K562 (cell line): ENCODE measurements at places on chromosomes 7 and 10.

- DNase-seq: no peak
Measured at GRCh38 chr10:75606203-75606779, 174.9 kb downstream of the LRMDA start.

DNA sequence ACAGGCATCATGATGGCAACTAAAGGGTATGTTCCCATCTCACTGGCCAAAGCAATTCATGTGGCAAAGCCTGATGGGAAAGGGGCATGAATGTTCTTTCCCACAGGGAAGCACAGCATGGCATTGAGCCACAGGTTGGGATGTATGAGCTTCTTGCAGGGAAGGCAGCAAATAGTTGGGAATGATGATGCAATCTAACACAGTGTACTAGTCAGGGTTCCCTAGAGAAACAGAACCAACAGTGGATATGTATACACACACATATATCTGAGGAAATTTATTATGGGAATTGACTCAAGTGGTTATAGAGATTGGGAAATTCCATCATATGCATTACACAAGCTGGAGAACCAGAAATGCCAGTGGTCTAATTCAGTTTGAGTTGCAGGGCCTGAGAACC lies 253.6 kb upstream of the NPVF start:
- DNase-seq: no peak

DNA sequence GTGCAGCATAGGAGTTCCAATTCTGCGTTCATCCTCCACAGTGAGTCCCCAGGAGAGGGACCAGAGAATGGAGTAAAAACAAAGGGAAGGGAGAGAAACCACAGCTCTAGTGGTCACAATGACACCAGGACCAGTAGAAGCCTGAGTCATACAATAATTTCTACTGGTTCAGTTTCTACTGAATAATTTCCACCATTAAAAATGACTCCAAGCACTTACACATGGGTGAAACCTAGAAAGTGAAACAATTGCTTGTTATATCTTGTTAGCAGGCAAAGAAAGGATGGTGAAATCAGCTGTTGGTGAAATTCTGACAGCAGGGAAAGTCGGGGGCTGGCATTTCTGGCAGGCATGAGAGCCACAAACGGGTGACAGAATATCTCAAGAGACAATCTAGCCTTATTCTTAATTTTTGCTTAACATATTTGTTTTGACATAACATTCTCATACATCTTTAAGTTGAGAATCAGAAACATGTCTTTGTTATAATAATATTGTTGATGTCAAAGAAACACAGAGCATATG lies 1065.8 kb upstream of the C7orf33 start:
- DNase-seq: no peak

GRCh38 chr7:25950488-25951413 lies 201.2 kb upstream of the NFE2L3 start:
- peak; percentile 97 for DNase-seq

DNA sequence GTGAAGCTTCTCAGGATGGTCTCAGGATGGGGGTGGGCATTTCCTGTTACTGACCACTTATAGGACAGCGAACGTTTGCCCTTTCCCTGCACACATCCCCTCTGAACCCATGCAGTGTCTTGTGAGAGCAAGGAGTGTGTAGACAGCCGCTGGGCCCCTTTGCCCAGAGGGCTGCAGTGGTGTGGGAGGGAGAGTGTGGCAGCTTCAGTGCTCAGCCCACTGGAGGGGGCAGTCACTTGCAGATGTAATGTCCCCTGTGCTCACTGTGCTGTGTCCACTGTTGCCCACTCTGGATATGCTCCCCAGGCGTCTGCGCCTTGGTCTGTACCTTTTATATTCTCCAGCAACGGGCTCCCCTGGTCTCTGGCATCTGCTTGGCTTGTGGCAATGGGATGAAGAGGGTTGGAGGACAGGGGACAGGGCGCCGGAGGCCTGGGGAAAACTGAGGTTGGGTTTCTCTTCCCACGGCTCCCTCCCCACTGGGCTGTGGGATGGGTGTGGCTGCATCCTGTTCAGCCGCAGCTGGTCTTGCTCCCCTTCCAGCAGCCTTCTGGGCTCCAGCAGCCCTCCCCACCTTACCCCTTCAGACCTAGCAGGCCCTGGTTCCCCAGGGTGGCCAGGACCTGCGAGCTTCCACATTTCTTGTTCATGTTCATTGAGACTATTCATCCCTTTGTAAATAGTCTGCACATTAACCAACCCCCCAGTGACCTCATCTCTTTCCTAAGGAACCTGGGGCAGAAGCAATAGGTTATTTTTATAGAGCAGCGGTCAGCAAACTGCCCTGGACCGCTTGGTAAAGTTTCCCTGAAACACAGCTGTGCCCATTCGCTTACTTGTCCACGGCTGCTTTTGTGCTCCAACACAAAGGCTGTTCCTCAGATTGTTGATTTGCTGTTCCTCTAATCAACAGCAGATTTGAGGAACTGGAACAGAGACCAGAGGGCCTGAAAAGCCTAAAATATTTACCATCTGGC lies 6.1 kb downstream of the ZNF789 start:
- DNase-seq: peak; percentile 20

DNA sequence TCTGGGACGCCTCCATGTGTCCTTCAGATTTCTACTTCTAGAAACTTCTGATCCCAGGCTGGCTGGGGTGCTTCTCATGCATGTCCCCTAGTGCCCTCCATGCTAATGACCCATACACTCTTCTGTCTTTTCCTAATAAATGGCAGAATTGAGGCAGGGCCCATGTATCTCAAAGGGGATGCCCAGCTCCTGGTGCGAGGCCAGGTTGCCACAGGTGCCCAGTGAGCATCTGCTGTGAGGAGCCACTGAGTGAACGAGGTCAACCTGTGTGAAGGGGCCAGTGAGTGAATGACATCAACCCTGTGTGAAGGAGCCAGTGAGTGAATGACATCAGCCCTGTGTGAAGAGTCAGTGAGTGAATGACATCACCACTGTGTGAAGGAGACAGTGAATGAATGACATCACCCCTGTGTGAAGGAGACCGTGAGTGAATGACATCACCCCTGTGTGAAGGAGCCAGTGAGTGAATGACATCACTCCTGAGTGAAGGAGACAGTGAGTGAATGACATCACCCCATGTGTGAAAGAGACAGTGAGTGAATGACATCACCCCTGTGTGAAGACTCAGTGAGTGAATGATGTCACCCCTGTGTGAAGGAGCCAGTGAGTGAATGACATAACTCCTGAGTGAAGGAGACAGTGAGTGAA lies 478.9 kb downstream of the PTPRN2 start:
- no peak for DNase-seq

- no peak for DNase-seq
Measured at GRCh38 chr10:29141761-29142160, 147.1 kb upstream of the LYZL1 start.

- DNase-seq: no peak
Measured at GRCh38 chr10:34524369-34525091, 290.6 kb downstream of the PARD3 start.

DNA sequence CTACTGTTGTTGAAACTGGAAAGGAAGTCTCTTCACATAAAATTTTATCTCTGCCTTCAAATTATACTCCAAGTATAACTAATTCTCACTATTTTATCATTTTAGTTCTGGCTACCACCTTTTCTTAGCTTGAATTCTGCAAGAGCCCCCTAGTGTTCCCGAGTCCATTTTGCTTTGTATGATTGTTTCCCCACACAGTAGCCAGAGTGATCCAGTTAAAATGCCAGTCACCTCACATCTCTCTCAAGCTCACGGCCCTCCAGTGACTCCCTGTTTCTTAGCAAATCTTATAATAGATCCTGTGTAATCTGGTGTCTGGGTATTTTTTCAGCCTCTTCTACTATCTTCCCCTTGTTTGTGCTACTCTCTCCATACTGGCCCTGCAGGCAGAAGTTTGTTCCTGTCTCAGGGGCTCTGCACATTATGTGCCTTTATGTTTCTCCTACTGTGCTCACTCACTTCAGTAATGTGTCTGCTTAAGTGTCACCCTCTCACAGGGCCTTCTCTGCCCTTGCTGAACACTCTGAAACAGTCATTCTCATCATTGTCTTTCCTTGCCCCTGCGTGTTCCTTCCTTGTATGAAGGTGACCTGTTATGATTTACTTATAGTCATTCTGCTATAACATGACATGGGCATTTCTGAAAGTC lies 8.9 kb downstream of the WAC start:
- no peak for DNase-seq

DNA sequence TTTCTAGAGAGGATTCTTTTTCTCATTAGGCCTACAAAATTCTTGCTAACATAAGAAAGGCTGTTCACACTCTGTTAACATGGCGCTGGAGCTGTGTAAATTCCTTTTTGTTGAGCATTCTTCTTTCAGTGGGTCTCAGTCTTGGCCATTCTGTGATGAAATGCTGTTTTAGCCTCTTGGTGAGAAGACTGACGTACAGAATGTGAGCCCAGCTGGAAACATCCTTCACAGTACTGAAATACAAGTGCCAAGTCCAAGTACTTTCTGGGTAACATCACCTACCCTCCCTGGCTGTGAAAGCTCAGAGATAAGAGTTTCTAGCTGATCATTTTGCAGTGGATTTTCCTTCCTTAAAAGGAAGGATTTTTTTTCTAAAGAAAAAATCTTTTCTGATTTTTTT lies 231.8 kb downstream of the AHR start:
- no peak for DNase-seq
